ENCODE measurements at places on chromosomes 7 and 10.

DNA sequence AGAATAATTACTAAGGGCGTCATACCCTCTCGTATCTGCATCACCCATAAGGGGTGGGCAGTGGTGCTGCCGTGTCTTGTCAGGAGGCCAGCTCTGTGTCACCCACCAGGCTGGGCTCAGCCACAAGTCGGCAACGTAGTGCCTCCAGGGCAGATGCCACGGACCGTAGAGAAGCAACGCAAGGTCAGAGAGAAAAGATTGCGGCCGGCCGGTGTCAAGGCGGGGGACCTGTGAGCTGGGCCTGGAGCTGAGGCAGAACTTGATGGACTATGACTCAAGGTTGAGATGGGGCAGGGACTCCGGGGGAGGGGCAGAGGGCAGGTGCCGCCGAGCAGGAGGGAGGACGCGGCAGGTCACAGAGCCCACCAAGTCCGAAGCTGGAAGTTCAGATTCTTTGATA lies 29.5 kb downstream of the FOXK1 start:
- no peak for DNase-seq

DNA sequence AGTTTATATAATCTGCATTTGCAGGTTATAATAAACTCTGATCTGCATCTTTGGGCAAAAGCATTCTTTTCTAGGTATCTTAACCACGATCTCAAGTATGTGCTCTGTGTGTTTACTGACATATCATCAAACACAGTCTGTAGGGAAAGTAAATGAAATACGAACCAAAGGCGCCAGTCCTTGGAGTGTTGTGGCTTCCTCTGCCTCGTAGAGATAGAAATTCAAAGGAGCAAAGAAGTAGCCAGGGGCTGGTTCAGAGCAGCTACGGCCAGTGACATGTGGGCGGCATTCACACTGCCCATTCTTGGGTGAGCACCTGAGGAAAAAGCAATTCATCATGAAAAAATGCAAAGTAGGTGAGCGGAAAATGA lies 38.7 kb downstream of the LAMB4 start:
- DNase-seq: no peak

DNA sequence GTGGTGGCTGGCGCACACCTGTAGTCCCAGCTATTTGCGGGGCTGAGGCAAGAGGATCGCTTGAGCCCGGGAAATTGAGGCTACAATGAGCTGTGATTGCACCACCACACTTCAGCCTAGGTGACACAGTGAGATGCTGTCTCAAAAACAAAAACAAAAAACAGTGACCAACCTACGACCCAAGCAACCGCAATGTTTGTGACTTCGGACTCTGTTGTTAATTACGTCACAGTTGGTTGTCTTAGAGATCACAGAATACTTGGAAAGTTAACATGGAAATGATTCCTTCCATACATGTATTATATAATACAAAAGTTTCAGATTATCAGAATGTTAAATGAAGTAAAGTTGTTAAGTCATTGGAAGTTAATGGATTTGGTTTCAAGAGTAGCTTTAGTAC lies 106.2 kb downstream of the REEP3 start:
- DNase-seq: no peak

DNA sequence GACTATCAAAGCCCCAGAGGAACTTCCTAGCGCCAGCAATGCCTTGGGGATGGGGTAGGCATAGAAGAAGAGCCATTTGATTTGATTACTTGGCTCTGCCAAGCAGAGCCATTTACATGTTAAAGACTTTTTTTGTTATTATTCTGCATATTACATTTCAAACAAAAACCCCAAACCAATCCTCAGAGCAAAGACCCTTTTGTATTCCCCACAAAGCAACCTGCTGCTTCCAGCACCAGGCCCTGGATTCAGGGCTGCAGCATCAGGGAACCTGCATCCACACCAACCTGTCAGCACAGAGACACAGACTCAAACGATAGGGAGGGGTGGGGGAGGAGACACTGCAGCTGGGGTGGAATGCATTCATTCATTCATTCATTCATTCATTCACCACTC lies 73.2 kb downstream of the GRID1 start:
- DNase-seq: no peak

DNA sequence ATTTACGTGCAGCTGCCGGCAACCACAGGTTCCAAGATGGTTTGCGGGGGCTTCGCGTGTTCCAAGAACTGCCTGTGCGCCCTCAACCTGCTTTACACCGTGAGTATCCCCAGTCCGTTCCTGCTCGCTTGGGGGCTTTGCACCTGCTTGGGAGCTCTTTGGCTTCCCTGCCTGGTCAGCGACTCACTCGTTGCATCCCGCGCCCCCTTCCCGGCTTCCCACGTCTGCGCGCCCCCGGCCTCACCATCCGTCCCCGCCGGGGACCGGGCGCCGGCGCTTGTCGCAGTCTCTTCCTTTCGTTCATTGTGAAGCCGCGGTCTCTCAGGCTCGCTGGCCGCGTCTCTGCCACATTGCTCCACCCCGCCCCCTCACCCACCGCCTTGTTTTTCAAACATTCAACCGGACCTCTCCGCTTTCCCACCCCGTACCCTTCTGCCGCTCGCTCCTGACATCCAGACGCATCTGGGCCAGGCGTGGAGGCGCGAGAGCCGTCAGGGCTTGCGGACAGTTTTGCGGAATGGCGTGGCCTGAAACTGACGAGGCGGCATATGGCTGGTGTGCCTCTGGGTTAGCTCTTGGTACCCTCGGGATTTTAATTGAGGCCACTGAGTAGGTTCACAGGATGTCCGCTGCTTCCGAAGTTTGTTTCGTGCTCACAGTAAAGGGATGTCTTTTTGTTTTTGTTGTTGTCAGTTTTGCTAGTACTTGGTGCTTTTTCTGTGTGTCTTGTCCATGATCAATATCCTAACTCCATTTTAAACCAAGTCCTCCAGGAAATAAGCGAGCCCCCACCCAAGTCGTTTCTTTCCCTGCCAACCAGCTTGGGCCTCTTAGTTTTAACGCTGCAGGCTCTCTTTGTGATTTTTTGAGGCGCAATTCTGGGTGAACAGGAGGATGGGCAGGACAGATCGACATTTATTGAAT lies 639 bp downstream of the TSPAN13 start:
- no peak for DNase-seq

DNA sequence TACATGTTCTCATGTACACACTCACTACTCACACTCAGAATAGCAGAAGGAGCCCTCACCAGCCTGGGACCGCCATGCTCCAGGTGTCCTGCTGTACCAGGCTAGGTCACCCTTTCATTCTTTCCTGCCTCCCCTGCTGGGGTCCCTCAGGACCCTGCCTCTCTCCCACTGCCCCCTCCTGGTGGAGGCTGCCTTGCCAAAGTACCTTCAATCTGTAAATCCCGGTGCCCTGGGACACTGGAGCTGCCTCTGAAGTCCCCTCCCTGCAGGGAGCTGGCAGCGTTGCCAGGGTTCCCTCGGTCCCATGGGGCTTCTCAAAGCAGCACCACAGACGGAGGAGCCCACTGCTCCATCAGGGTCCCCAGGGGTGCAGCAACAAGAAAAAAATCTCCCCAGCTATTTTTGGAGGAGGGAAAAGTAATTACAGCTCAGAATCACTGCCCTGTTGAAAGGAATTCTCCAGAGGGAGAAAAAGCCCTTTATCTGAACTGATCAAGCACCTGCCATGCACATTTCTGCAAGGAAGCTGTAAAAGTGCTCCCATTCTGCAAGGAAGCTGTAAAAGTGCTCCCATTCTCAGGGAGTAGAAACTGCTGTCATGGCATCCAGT lies 259.9 kb downstream of the PTPRN2 start:
- DNase-seq: no peak

DNA sequence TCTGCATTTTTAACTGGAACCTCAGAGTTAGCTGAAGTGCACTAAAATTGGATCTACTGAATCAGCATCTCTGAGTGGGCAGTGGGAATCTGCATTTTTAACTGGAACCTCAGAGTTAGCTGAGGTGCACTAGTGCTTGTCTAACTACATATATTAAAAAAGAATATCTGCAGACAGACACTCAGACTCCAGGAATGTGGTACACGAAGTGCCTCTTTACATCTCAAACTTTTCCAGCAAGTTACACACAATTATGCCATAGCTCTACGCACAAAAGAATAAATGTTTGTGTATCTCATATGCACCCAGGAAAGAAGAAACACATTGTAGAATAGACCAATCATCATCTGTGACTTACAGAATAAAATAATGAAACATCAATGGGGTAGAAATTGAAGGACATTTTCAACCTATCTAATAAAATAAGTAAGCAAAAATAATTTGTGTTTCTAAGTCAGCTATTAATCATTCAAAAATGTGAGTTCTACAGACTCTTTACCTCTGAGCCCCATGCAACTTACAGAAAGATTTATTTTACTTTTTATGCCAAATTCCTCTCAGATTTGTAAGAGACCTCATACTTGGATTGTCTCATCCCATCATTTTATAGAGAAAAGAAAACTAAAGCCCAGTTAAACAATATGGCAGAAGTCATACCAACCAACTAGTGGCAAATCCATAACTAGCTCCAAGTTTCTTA lies 28.3 kb downstream of the PPP1R3A start:
- DNase-seq: no peak

- no peak for DNase-seq
Measured at GRCh38 chr7:43405948-43406347, 177.0 kb upstream of the STK17A start.

DNA sequence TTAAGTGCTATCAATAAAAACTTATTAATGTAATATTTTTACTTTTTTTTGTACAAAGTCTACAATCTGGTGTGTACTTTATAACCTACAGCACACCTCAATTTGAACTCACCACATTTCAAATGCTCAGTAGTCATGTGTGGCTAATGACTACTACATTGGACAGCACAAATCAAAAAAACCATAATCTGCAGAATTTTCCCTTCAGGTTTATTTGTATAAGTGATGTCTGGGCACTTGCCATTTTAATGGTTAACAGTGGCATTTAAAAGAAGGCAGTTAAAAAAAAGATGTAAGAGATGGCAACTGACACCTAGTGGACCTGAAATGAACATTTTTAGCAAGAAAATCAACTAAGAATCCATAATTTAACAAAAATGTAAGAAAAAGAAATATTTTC lies 124.6 kb upstream of the NRBF2 start:
- DNase-seq: no peak

GRCh38 chr7:98168181-98168903 lies 42.9 kb upstream of the BHLHA15 start:
- peak; percentile 33 for DNase-seq

GRCh38 chr7:17094963-17095574 lies 203.4 kb upstream of the AHR start:
- DNase-seq: no peak

GRCh38 chr7:258476-259190 lies 31.3 kb upstream of the FOXL3 start:
- DNase-seq: no peak

DNA sequence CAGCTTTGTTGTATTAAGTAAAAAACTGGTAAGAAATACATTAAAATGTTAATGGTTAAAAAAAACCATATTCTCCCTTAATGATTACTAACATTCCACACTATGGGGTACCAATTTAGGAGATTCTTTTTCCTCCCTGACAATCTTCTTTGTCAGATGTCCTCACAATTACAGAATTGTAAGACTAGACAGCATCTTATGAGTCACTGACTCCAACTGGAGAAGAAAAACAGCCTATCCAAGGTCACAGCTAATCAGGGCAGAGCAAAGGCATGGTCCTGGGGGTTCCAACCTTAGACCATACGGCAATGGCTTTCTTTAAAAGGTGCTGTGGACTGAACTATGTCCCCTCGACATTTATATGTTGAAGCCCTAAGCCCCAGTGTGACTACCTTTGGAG lies 127.6 kb downstream of the DLG5 start:
- DNase-seq: no peak

- no peak for DNase-seq
Measured at GRCh38 chr10:121610798-121611323, 12.6 kb upstream of the FGFR2 start.

GRCh38 chr10:60644436-60645130 lies 133.7 kb upstream of the CDK1 start:
- DNase-seq: no peak

- no peak for DNase-seq
Measured at GRCh38 chr10:59971915-59972314, 65.6 kb upstream of the CCDC6 start.

DNA sequence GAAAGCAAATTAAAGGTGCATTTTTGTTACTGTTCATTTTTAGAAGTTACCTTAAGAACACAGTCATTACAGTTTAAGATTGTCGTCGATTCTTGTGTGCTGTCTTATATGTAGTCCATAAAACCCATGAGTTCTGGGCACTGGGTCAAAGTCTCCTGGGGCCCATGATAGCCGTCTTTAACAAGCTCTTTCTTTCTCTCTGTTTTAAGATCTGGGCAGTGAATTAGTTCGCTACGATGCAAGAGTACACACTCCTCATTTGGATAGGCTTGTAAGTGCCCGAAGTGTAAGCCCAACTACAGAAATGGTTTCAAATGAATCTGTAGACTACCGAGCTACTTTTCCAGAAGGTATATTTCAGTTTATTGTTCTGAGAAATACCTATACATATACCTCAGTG lies 90.7 kb upstream of the CAPZA2 start:
- no peak for DNase-seq

DNA sequence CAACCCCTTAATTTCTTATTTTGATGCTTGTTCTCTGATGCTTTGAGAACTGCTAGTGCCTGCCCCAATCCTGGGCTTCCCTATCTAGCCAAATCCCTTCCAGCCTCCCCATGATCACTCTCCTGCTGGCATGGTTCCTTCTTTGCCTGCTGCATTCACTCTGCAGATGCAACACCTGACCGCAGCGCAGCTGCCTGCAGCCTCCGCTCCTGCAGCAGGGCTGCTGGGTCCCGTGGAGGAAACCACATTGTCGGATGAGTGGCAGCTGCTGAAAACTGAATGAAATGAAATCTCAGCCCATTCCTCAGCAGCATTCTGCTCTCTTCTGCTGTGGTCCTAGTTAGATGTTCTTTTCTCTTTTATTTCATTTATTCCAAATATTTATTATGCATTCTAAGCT lies 320.3 kb downstream of the CCDC3 start:
- DNase-seq: no peak

GRCh38 chr10:31694126-31694685 lies 234.4 kb downstream of the ARHGAP12 start:
- DNase-seq: no peak

DNA sequence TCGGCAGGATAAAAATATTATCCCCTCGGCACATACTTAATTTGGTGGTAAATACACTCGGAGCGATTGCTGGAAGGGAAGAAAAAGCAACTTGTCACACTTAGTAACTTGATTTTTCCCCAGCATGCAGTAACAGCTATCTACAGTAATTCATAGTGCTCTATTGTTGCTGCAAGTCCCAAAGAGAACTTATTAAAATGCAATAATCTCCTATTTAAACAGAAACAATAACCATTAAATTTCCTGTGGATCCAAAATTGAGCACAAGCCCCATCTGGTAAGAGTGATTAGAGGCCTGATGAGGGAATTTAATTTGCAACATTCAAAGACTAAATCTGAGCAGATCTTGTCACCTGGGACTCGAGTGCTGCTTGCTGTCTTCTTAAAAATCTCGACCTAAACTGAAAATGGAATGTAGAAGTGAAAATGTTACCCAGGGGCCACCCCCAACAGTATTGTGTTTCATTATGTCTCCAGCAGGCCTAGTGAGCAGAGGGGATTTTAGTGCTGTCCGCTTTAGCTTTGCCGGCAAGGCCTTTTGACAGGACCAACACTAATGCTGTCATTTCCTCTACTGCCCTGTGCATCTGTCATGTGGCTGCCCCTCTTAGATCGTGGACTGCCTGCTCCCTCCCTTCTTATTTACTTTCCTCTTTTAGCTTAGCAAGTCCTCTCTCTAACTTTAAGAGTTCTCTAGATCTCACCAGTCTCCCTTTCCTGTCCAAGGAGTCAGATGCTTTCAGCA lies 639.7 kb downstream of the AUTS2 start:
- DNase-seq: no peak
